Inflammatory macrophage treated with lipopolysaccharide for 1 hour (primary cell): ENCODE measurements at places on chromosomes 12 and 14.
A peak's percentile ranks its signal among the peaks of the same experiment; 100 is the strongest.

DNA sequence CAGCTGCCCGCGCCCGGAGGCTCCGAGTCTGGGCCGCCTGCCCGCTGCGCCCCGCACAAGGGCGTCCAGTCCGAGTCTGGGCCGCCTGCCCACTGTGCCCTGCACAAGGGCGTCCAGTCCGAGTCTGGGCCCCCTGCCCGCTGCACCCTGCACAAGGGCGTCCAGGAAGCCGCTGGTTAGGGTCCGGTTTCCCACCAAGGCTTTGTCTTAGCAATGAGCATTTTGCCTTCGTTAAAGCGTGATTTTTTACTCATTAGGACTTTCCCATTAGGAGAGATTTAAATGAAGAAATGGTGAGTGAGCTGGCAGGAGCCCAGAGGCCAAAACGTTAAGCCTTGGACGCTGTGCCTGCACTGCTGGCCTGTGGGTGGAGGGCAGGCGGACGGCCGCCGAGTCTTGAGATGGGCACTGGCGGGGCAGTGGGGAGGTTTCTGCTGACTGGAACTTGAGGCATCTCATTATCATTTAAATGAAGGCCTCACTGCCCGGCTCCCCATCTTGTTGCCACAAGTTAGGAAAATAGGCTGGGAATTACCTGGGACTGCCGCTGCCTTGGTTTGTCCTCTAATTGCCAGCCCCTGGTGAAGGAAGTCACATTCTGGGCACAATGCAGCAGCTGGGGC is 36.0 kb downstream of the FBRSL1 start:
- DNase-seq, result no peak

DNA sequence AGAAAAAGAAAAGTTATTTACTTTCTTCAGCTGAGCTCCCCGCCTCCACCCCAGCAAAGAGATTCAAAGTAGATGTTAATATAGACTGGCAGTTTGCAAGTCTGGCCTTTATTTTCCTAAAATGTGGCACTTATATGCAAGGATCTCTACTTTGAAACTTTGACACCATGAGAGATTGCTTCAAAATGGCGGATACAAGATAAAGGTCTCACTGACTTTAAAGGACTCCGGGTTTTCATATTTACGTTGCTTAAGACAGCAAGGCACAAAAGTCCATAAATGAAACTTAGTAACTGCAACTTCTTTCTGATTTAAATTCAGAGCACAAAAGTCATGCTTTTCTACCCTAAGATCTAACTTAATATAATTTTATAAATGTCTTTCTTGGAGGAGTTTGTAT is 3.5 kb downstream of the OTX2 start:
- no peak for DNase-seq

- DNase-seq, result no peak
Observed at GRCh38 chr12:6786416-6787094, 2.8 kb upstream of the CD4 start.

GRCh38 chr14:20455355-20456300 is 602 bp downstream of the APEX1 start:
- DNase-seq, result peak; percentile 69

GRCh38 chr12:11837216-11837934 is 187.9 kb downstream of the ETV6 start:
- no peak for DNase-seq

DNA sequence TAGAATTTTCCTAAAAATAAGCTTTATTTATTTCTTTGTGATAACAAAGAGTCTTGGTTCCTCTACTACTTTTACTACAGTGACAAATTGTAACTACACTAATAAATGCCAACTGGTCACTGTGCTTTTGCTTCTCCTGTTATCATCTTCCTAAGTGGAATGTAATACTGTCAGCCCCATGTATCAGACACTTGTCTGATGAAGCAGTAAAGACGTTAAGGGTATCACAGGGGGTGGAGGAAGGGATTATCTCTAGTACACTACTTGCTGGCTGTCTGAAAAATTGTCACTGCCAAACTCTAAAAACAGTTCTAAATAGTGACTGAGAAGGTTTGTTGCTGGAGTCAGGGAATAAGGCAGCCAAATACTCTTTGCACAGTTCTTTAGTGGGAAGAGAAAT is 11.3 kb downstream of the ASB8 start:
- DNase-seq, result no peak

DNA sequence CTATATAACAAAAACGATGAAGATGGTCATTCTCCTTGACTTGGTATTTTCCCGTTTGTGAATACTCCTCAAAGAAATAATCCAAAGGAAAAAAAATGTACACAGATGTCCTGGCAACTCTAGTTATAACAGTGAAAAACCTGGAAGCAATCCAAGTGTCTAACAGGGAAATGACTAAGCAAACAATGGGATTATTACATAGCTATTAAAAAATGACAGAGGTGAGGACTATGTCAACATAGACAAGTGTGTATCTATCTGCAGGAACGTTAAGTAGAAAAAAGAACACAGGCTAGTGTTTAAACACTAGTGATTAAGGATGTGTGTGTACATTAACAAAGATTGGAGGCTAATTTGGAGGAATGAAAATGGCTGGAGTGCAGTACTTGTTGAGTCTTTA is 5.9 kb upstream of the APOLD1 start:
- no peak for DNase-seq

DNA sequence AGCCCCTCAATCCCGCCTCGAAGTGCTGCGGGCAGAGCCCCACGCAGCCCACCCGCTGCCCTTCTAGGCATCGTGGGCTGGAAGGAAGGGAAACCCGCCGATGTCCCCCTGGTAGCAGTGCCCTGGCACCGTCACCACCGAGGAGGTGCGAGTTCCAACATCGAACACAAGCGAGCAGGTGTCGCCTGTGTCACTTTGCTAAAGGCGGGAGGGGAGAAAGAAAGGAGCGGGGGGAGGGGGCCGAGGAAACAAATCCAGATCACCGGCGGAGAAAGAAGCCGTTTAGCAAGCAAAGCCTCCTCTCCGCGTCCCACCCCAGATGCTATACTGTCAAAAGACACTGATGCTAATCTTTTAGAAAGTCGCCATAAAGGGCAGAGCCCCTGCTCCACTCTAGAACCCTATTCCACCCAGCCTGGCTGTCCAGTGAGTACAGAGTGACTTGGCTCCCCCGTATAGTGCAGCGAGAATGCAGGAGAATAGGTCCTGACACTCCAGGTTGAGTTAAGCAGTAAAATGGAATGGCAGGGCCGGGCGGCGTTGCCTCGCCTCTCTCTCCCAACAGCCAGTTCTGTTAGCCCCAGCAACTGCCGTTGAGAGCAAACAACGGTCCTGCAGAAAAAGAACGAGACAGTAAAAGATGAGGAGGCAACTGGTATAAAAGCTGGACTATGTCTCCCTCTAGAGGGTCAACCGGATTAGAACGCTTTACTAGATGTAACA is 67.9 kb upstream of the USP15 start:
- peak; percentile 65 for DNase-seq

- no peak for DNase-seq
Observed at GRCh38 chr14:90336401-90336800, 4.7 kb upstream of the NRDE2 start.
